Brain pericyte (primary cell): ENCODE measurements at places on chromosomes 4 and X.

- DNase-seq: no peak
Observed at GRCh38 chr4:169098969-169099690, 89.1 kb upstream of the CBR4 start.

- no peak for DNase-seq
Observed at GRCh38 chr4:176548571-176548970, 228.8 kb downstream of the SPCS3 start.

- no peak for DNase-seq
Observed at GRCh38 chrX:45843518-45843917, 642.8 kb upstream of the DIPK2B start.

DNA sequence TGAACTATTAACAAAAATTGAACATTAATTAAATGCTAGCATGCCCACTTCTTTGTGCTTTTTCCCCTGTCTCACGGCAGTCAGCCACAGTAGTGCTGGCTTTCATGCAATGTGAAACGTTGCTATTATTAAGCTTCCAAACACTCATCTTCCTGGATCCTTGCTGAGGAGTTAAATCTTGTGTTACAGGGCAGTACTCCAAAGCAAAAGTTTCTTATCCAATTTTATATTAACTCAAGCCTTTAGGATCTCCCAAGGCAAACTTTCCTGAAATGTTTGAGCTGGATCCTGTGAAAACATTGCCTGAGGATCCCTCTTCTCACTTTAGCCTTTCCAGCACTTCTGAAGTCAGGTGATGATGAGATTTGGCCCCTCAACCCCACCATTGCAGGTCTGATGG lies 1454.8 kb downstream of the FSTL5 start:
- DNase-seq: no peak

GRCh38 chr4:84578540-84579402 lies 4.2 kb upstream of the CDS1 start:
- no peak for DNase-seq

- no peak for DNase-seq
Observed at GRCh38 chr4:102037566-102037965, 247.0 kb downstream of the BANK1 start.

DNA sequence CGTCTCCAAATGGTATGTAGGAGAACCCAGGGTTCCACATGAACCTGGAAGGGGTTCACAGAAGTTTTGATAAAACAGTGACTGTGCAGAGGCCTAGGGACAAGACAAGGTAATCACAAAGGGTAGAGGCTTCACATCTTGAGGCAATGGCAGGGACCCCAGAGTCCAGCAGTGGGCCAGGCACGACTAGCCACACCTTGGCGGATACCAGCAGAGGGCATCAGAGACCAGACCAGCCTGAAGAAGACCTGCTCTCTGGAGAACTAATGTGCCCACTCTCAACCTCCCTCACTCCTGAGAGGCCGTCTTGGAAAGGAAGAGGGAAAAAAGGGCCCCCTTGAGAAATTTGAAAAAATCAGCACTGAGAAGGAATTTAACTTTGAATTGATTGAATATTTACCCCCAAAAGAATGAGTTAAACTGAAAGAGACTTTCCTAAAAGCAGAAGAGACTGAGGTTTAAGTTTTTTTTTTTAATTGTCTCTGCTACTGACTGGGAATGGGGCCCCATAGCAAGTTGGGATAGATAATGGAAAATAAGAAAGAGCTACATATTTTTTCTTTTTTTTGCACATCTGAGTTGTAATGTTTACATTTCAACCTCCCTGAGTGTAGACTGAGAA lies 243.8 kb upstream of the JADE1 start:
- no peak for DNase-seq

- DNase-seq: no peak
Observed at GRCh38 chr4:55069248-55069647, 56.1 kb downstream of the KDR start.

- DNase-seq: no peak
Observed at GRCh38 chr4:124449881-124450280, 262.7 kb downstream of the ANKRD50 start.

- DNase-seq: no peak
Observed at GRCh38 chrX:40326186-40326965, 228.6 kb upstream of the BCOR start.

GRCh38 chr4:67996127-67996526 lies 32.8 kb upstream of the TMPRSS11A start:
- DNase-seq: no peak

DNA sequence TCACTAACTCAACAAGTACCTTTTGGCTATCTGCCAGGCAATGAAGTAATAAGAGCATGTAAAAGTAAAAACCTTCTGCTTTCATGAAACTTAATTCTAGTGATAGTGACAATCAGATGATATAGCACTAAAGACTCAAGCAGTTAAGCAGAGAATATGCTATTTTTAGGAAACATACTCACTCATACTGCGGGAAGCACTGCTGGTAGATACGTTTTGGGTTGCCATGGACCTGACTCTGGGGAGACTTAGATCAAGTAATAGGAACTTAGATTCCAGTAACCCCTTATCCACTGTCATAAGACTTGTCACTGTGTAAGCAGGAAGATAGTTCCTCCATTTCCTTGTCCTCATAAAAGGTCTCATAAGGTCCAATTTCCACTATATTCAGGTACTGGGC lies 386.3 kb downstream of the DMD start:
- DNase-seq: no peak

DNA sequence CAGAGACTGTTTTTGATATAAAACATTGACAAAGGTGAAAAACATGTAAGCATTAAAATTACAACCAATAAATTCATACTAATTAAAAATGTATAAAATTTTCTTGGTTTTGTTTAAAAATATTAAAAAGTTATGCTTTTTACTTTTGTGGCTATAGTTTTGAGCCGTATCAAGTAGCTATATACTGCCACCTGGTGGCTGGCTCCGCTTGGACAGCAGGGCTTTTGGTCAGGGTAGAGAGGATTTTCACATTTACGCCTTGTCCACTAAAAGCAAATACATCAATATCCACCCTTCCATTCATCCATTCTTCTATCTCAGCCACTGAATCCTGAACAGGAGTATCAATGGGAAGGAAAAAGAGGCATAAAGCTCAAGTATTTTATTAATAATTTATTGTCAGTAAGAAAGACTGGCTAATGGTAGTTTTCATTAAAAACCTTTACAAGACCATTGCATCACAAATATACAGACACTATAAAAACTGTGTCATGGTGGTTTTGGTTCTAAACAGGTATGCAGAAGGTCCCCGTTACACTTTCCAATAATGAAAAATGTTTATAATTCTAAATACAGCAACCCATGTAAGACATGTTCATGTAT lies 32.1 kb upstream of the MTNR1A start:
- DNase-seq: no peak

DNA sequence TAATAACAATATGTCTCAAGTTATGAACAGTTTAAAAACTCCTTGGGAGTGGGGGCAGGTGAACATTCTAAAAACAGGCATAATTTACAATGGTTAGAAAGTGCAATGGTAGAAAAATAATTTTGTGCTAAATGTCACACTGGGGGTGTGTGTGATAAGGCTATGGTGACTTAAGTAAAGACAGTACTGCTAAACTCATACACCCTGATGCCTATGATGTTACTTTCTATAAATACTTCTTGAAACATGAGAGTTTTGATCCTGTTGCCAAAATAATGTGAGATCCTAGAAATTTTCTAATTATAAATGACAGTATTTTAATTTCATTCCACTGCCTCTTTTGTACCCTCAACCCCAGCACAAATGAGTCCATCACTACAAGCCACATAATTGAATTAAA lies 144.2 kb downstream of the POLA1 start:
- no peak for DNase-seq

DNA sequence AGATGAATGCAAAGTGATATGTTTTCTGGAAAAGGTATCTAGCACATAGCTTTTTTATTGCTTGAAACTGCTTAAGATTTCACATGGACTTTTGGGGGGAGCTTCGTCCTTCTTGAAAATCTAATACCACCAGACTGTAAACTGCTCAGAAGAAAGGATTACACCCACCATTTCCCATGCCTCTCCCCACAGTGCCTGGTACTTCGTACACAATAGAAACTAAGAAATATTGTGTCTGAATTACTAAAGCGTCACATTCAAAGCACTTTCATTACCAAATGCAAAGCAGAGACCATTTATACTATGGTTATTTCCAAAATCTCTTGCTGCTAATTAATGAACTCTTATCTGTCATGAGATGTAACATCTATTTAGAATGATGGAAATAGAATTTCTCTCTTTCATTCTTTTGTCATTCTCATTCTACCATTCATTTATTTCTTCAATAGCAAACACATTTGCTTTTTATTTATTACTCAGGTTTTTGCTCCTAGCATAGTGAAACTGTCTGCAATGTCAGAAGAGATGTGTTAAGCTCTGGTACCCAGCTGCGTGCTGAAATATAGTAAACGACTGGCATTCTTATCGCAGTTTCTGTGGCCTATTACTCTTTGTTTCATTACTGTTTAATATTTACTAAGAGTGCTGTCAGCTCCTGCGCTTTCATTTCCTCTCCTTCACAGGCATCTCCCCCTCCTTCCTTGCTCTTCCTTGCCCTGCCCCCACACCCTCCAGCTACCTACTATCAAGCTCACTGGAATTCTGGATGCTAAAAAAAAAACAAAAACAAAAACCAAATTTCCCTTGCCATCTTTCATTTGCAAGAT lies 51.4 kb upstream of the RAPGEF2 start:
- DNase-seq: no peak

DNA sequence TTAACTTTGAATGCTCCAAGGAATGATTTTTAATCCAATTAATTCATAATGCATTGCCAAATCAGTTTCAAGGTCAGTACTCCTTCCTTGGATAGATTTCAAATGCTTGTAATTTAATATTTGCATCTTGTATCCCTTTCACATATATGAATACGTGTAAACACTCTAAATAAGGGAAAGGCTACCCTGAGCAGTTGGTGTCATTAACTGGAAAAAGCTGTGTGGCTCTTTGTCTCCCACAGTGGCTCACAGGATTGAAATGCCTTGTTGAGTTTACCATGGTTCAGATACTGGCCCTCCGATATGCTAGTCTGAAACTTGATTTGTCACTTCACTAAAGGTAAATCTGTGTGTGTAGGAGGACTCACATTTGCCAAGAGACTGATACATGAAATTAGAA lies 16.7 kb upstream of the ACOT9 start:
- no peak for DNase-seq

DNA sequence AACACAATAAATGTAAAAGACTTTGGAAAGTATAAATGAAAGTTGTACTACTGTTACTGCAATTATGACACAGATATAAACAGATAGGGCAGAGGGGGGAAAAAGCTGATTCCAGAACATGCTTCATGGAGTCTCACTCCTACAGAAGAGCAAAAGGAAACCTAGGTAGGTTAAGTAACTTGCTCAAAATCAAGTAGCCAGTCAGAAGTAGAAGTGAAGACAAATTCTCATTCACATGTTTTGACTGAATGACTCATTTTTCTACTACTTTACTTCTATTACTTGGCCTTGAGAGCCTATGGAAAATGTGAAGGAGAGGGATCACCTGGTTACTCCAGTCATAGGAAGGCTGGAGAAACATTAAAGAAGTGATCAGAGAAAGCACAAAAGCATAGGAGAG lies 23.6 kb upstream of the RASGEF1B start:
- no peak for DNase-seq

DNA sequence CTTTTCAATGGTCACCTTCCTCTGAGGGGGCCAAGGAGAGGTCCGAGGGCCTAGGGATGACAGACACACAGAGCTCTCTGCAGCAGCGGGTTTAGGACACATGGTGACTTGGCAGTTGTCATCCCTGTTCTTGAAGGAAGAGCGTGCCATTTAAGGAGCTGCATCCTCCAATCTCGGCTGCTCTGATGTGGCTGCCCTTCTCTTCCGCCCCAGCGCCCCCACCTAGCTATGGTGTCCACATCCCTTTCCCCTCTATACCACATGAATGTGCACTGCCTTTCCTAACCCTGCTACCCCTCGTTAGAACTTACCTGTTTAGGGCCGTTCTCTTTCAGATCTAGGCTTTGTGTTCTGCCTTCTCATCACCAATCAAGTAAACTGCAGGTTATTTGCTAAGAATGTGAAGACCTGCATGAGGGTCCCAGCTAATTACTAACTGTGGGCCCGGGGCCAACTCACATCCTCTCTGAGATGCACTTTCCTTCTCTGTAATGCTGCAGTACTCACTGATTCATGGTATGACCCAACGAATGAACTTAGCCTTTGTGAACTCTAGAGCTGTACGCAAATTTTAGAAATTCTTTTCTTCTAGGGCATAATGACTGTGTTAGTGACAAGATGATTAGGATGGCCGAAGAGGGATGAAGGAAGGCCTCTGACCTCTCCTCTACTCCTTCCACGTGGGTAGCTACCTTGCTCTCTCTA lies 38.2 kb downstream of the CHST7 start:
- no peak for DNase-seq

GRCh38 chr4:71784569-71785197 lies 804 bp upstream of the GC start:
- DNase-seq: no peak

DNA sequence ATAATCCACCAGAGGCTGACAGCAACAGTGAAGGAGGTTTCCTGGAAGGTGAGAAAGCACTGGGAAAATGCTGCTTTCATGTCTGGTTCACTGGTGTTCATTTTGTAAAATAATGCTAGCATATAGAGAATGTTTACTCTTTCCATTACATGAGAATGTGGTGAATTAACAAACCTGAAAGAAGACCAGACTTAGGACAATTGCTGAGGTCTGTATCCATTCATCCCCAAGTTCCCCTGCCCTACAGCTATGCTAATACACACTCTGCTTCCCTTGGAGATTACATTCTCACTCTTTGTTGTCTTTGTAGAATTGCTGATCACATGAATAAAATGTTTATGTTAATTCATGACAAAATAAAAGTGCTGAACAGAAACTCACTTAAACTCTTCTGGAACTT lies 99.5 kb downstream of the ARHGAP6 start:
- DNase-seq: no peak

DNA sequence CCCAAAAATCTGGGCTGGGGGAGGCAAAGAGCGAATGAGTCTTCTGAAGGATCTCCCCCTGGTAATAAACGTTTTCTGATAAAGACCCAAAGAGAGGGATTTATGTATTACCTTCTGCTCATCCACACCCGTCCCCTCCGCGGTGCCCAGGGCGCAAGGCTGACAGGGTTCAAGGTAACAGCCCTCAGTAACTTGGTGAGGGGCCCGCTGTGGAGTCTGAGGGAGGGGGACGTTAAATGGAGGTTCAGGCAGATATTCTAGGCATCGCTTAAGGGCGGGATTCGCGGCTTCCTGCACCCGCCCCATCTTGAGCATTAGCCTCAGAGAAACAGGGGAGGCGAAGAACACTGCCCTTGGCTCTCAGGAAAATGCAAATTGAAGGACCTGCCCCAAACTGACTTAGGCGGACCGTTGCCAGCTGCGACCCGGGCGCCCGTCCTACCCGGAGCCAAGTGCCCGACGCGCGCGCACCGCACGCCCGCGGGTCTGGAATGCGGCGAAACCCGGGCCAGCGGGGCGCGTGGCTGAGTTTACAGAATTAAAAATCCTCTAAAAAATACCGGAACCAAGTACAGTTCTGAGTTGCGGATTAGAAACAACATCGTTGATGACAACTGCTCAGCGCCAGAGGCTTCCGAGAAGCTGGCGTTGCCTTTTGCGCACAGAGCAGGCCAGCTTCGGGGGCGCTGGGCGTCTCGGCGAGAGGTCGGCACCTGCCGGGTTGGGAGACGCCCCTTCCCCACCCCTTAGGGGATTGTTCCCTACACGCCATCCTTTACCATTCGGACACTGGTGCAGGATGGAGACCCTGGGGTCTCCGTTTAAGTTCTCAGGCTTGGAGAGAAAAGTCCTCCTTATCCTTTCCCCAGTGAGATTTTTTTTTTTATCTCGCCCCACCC lies 2.8 kb downstream of the HELT start:
- no peak for DNase-seq

GRCh38 chr4:6233929-6234328 lies 33.6 kb upstream of the JAKMIP1 start:
- no peak for DNase-seq

- no peak for DNase-seq
Observed at GRCh38 chr4:183175631-183176232, 76.7 kb downstream of the WWC2 start.
